Sigmoid colon (tissue), 7 donors: ENCODE measurements at places on chromosomes 3 and 15.

DNA sequence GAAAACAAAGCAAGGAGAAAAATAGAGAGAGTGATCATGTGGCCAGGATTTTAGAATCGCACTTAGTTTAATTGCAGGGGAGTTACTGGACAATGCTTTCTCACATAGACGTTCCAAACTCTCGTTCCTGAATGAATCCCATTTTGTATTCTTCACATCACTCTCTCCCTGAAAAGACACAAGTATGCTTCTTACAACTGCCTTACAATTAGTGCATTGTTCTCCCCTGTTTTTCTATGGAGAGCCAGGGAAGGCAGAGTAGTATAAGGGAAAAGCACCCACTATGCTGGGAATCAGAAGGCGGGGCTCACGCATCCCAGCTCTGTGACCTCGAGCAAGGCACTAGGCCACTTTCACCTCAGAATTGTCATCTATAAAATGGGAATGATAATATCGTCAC is 14.4 kb downstream of the TMOD2 start:
- DNase-seq, result no peak

GRCh38 chr3:62874711-62875557 is at the start of gene CADPS:
TSS of gene CADPS (minus strand) at chr3:62875416. CDS start at chr3:62875029, 387 bp downstream.
- no peak for DNase-seq

DNA sequence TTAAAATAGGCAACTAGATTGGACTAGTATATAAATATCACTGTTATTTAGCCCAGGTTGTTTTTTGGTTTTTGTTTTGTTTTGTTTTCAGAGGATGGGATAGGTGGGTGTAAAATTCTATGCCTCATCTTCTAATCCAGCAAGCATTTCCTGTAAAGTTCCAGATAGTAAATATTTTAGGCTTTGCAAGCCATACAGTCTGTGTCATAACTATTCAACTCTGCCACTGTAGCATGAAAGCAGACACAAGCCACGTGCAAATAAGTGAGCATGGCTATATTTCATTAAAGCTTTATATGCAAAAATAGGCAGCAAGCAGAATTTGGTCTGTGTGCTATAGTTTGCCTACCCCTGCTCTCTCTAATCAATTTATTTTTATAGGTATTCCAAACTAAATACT is 657.3 kb upstream of the TGFBR2 start:
- DNase-seq, result no peak

DNA sequence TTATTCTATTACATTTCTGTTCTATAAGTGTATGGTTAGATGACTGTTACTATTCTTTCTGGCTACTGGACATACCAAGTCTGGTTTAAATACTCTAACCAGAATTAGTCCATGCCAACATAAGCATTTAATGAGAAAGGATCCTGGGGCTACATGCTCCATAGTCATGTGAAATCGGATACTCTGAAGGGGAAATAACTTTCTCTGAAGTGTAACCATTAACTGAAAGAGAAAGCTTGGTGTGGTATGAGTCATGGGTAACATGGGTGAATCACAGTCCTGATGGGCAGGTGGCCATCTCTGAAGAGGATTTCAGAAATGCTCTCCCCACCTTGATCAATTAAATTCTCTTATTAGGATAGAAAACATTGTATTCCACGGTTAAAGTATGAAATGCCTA is 69.4 kb downstream of the FHIT start:
- DNase-seq, result no peak

- DNase-seq, result no peak
Observed at GRCh38 chr3:25594007-25594502, 70.7 kb downstream of the TOP2B start.

DNA sequence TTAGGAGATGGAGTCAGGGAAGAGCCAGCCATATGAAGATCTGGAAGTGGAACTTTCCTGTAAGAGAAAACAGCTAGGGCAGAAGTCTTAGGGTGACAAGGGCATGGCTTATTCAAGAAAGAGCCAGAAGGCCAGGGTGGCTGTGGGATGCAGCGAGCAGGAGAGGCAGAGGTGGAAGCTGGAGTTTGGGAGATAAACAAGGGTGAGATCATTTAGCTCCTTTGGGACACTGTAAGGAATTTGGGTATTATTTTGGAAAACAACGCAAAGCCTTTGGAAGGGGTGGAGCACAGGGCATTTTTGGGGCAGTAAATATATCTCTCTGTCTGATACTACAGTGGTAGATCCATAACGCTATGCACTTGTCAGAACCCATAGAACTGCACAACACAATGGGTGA is 5.0 kb upstream of the IL16 start:
- no peak for DNase-seq

GRCh38 chr3:141386611-141387111 is 18.4 kb downstream of the ZBTB38 start:
- no peak for DNase-seq

DNA sequence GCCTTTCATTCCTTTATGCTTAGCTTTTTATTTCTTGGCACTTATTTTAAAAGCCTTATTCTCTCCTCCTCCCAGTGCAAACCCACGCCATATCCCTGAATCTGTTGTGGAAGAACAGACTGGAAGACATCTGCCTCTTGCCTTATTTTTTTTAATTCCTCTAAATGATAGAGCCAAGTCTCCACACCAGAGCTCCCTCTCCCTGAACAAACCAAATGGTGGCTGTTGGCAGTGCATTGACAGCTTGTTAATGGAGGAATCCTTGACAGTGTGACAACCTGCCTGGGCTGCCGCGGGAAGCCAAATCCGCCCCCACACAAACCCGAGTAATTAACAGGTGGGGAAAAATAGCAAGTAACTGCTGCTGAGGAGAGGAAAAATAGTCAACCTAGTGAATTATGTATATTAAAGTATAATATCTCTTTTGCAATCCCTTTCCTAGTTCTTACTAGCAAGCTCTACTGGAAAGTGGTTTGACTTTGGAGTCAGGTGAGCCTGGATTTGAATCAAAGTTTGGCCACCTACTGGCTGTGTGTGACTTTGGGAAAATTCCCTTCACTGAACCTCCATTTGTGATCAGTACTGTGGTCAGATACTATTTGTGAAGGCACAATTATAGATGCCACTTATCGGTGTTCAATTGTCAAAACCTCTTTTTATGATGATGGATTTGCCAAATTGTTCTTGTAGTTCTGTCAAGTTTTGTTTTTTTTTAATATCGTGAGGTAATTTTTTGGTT is 589.6 kb downstream of the PDCD6IP start:
- no peak for DNase-seq

DNA sequence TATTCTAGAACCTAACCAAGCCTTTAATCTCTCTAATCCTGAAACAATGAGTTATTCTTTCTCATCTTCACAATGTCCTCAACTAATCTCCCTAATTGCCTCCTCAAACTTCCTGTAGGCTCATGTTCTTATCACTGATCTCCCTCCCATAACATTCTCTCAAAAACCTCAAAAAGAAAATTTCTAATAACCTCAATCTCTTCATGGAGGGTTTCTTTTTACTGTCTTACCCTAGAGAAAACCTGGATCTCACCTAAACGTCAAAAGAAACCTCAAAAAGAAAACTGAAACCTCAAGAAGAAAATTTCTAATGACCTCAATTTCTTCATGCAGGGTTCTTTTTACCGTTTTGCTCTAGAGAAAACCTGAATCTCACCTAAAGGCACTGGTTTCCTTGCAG is 150.2 kb downstream of the GSK3B start:
- no peak for DNase-seq

- DNase-seq, result no peak
Observed at GRCh38 chr3:154356009-154356408, 31.7 kb upstream of the DHX36 start.

DNA sequence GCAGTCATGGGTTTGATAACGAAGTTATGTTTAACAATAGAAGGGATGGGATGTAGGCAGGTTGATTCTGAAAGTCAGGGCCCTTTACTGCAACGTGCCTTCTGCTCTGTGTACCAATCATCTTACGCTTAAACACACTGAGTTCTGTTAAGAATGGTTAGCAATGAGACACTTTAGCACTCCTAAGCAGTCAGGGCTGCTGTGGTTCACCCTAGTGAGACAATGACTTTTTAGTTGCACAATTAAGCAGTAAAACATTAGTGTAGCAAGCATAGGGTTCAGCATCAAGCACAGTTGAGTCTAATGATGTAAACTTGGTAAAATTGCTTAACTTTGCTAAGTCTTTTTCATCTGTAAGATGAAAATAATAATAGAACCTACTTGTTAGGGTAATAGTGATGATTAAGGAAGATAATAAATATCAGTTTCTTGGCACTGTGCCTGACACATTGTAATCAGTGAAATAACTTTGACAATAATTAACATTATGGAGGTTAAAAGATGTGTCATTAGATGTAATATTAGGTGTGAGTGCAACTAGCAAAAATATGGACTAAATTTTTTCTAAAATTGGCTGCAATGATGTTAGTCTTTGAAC is 484.2 kb upstream of the THBS1 start:
- DNase-seq, result no peak

DNA sequence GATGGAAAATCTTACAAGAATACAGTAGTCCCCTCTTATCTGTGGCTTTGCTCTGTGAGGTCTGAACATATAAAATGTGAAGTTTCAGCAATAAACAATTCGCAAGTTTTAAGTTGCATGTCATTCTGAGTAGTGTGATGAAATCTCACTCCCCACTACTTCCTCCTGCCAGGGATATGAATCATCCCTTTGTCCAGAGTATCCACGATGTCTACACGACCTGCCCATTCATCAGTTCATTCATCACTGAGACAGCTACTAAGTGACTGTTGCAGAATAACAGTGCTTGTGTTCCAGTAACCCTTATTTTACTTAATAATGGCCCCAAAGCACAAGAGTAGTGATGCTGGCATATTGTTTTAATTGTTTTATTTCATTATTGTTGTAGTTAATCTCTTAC is 489.2 kb upstream of the UBE2E2 start:
- no peak for DNase-seq

GRCh38 chr3:22933051-22933840 is 269.9 kb upstream of the UBE2E2 start:
- no peak for DNase-seq

- no peak for DNase-seq
Observed at GRCh38 chr3:194399874-194400411, 877 bp upstream of the GP5 start.

- DNase-seq, result no peak
Observed at GRCh38 chr3:138799822-138800221, 34.9 kb downstream of the PIK3CB start.

- no peak for DNase-seq
Observed at GRCh38 chr3:89656388-89656787, 549.0 kb downstream of the EPHA3 start.

GRCh38 chr3:144660186-144660585 is 688.6 kb downstream of the DIPK2A start:
- no peak for DNase-seq

DNA sequence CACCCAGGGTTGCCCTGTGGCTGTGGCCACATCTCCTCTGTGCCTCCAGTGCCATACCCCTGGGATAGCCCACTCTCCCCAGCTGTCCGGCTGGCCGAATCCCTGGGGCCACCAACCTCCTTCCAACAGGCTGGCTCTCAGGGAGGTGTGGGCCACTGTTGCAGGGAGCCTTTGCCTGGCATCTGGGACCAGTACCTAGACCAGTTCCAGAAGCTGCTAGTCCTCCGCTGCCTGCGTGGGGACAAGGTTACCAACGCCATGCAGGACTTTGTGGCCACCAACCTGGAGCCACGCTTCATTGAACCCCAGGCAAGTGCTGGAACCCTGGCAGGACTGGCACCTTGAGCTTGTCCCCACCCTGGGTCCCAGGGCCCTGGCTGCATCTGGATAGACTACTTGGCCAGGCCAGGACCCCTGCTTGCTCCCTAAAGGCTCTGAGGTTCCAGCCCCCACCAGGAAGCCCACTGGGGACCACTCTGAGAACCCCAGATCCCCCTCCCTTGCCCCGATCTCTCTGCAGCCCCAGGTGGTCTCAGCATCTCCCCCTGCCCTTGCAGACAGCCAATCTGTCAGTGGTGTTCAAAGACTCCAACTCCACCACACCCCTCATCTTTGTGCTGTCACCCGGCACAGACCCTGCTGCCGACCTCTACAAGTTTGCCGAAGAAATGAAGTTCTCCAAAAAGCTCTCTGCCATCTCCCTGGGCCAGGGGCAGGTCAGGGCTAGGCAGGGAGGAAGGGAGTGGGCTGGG is 50.0 kb downstream of the SEMA3G start:
- DNase-seq, result no peak

GRCh38 chr3:19221081-19221480 is 72.8 kb downstream of the KCNH8 start:
- DNase-seq, result no peak

- DNase-seq, result no peak
Observed at GRCh38 chr15:85924088-85924487, 129.4 kb upstream of the KLHL25 start.

DNA sequence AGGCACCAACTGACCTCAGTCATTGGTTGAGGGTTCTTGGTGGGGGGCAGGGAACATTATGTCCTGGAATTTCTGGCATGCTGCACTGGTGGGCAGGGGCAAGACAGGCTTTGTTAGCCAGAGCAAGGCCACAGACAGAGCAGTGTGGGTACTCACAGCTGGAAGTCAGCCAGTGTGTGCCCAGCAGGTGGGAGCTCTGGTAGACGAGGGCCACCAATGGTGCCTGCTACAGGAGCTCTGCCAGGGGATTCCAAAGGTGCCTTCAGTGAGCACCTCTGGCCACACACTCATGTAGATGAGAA is 31.3 kb downstream of the CYP8B1 start:
- DNase-seq, result no peak

DNA sequence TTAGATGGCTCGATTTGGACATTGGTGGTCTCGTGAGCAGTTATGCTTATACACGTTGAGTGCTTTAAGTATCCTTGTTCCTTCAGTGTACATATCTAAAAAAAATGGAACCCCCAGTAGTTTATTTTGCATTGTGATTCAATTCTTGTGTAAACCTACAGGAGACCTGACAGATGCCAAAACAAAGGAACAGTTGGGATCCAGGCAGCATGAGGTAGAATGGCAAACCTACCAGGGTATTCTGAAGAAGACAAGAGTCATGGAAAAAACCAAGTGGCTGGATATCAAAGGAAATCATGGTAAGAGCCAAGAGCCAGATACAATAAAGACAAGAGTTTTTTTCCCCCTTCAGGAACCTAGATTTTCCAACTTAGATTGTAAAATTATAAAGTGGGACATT is 2.0 kb downstream of the TMEM62 start:
- no peak for DNase-seq

- DNase-seq, result no peak
Observed at GRCh38 chr15:100903168-100903554, 16.0 kb upstream of the LRRK1 start.
